ENCODE measurements at places on chromosomes 3 and 15.

DNA sequence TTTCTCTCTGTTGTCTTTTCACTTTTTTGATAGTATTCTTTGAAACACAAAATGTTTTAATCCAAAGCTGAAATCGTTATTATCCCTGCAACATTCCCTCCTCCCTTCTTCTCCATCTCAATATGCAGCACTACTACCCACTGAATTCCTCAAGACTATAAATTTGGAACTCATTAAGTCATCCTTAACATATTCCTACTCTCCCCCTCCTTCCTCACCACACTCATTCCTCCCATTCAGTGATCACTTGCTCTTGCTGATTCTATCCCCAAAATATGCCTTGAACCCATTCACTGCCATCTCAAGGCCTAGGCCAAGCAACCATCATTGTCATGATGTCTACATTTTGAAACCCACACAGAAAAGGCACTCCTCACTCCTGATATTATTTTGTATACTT lies 2.4 kb upstream of the PIK3R4 start:
- peak; percentile 14 for DNase-seq

GRCh38 chr3:73516631-73517030 lies 108.1 kb downstream of the PDZRN3 start:
- DNase-seq, result no peak

DNA sequence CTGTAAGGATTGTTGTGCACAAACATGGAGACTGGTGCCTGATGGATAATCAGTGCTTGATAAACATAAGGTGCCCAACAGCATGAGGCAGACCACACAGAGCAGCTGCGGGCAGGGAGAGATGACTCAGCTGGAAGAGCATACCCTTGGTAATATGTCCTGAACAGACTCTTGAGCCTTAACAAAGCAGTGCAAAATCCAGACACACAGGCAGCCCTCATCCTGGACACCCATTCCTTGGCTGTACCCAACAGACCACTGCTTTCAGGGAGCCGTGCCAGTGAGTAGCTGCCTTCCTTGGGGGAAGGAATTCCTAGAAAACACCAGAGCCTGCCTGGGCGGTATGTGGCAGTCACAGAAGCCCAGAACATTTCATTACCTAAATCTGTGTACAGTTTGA lies 156.2 kb downstream of the CLSTN2 start:
- peak; percentile 27 for DNase-seq

GRCh38 chr3:12352253-12352652 lies 63.4 kb downstream of the PPARG start:
- DNase-seq, result no peak

- no peak for DNase-seq
These were observed 614.8 kb upstream of the BCHE start for GRCh38 chr3:166451997-166452396.

DNA sequence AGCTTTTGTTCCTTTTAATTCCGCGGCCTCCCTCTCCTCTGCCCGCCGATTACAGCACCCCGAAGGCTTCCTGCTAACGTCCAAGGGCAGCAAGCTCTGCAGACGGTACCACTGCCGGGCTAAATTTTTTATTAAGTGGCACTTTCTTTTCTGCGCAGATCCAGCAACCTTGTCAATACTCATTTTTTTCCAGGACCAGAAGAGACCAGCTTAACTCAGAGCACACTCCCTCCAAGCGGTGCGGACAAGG lies 542 bp upstream of the MEIS2 start:
- no peak for DNase-seq

DNA sequence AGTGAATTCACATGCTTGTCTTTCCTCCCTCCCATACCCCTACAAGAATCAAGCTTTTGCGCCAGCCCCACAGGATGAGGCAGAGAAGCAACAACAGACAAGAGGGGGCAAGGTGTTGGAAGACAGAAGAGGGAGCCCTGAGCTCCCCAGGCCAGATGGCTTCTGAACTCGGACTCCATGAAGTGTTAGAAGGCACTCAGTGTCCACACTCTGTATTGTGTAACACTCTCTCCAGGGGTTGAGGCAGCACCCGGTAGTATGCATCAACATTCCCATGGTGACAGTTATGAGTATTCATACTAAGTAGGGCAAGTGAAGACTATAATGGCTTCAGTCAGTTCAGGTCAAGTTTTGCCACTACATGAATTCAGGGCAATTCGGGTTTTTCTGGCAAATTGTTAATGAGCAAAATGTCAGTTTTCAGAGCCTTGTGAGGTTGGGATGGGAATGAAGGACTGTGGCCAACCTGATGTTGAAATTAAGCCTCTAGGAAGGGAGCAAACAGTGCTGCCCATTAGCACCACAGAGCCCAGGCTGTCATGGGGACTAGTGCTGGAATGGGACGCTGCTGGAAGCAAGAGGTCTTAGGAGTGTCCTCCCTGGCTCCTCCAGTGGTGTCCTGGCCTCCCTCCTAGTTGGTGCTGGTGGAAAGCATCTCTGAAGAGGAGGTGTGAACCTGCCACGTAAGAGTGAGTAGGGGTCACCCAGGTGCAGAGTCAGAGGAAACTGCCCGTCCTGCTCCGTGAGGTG lies 79.4 kb downstream of the KLF15 start:
- DNase-seq, result no peak

GRCh38 chr3:113214917-113215595 lies 3.7 kb downstream of the BOC start:
- DNase-seq, result no peak

DNA sequence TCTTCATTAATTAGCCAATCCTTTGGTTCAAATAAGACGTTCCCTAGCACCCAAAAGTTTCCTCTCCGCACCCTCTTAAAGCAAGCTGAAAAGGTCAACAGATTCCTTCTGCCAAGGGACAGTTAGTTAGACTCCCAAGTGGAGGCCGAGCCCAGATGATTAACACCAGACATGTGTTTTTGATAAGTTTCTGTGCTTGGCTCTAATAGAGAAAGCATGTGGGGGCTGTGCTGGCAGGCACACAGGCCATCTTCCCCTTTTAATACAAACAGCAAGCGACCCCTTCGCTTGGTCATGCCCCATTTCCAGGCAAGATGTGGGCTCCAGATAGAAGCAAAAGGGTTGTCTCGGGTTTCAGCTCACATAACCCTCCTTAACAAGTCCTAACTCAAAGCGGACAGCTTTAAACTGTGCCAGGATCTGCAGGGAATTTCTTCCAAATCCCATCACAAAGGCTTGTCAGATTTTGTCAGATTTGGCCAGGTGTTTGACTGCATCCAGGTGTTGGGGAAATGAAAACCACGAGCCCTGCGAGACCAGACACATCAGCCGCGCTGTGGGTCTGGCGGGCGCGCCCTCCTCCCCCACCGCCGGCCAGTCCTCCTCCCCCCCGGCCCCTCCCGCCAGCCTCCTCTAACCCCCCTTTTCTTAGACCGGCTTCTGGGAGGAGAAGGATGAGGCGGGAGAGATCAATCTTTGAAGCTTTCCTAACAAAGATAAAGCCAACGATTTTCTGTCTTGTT lies 3.3 kb downstream of the HES1 start:
- DNase-seq, result peak; percentile 92

DNA sequence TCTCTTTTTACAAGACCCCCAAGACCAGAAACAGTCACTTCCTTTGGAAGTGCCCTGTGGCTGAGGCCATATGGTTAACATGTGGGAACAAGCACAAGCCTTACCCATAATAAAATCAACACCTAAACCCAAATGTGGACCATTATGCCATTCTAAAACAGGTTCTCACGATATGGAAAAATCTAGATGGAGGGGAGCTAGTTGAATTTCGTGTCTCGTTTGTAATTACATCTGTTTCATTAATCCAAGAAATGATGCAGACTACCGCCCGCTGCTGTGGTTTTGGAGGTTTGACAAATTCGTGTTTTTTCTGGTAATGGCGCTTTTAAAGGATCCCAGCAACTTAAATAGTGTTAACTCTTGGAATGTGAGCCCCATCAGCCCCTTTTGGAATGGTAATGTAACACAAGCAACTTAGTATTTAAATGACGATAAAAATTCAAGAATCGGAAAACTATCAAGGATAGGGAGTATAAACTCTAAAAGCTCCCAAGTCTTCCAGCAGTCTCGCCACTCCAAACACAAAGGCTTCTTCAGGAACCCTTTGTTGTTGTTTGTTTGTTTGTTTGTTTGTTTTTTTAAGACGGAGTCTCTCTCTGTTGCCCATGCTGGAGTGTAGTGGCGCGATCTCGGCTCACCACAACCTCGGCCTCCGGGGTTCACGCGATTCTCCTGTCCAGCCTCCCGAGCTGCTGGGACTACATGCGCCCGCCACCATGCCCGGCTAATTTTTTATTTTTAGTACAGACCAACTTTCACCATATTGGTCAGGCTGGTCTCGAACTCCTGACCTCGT lies 1.1 kb downstream of the CNBP start:
- peak; percentile 36 for DNase-seq

- DNase-seq, result peak; percentile 67
These were observed 4.1 kb downstream of the ZNF609 start for GRCh38 chr15:64464276-64465005.

DNA sequence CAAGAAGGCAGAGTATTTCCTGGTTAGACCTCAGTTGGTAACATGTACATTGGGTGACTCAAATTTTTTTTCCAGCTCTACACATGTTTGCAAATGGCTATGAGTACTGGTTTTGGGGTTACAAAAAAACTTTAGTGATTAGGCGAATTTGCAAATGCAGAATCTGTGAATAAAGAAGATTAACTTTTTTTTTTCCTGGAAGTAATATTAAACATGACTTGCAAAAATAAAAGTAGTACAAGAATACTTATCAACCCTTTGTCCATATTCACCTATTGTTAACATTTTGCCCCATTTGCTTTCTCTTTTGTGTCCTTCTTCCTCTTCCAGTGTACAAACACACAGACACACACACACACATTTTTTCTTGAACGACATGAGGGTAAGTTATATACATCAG lies 47.6 kb upstream of the RYK start:
- DNase-seq, result no peak

- DNase-seq, result peak; percentile 91
These were observed 41.1 kb downstream of the LYZL4 start for GRCh38 chr3:42369304-42369703.

DNA sequence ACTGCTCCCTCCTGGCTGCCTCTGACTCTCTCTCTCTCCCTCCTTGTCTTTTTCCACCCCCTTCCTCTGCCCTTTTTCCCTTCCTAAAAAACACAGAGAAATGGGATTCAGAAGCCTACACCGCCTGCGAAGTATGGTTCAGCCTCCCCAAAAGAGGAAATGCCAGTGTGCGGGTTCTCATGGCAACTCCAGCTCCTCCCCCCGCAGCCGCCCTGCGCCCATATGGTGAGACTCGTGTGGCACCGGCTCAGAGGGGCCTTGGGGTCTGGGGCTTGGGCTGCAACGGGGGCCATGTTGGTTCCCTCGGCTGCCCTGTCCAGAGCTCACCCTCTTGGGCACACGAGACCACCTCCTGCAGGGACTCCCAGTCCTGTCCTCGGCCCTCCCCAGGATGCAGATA lies 23.6 kb upstream of the LINGO1 start:
- no peak for DNase-seq

GRCh38 chr15:89542369-89542768 lies 32.9 kb upstream of the TICRR start:
- no peak for DNase-seq

DNA sequence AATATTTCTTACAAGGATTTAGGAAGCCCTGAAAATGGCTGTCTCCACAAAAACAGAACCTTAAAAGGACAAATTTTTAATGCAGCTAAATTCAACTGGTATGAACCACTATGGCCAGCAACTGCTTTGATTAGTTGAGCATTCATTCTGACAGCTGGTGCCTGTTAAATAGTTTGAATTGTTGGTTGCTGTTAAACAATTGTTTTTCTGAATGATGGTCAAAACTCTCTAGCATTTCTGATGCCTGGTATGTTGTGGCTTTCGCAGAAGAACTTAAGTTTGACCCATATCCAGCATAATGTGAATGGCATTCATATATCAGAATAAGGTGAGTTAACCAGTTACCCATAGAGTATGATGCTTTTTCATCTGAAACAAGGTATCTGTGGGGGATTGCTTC lies 138.4 kb downstream of the MEIS2 start:
- DNase-seq, result no peak

DNA sequence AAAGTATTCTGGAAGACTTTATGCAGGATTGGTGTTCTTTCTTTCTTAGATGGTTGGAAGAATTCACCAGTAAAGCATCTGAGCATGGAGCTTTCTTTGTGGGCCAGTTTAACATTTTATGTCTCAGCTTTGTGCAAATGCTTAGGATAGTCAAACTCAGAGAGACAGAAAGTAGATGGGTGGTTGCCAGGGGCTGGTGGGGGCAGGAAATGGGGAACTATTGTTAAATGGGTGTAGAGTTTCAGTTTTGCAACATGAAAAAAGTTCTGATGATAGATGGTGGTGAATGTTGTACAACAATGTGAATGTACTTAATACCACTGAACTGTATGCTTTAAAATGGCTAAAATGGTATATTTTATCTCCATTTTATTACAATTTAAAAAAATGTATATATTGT lies 24.8 kb downstream of the SPCS1 start:
- DNase-seq, result no peak

DNA sequence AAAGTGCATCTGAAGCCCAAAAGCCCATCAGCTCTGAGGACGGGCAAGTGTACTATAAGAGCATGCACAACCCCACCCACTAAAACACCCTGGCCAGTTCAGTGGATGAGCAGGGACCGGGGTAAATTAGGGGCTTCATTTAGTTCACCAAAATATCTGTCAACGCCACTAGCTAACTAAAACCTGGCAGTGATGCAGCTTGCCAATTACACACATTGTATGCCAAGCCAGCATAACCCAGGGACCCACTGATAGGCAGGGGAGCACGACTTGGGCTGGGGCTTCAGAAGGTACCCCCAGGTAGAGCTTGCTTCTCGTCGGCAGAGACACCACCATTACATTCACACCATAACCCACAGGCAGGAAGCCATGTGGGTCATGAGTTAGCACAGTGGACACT lies 47.0 kb downstream of the PTPN23 start:
- DNase-seq, result no peak

GRCh38 chr15:67506775-67507747 lies 13.9 kb upstream of the C15orf61 start:
- DNase-seq, result no peak

- no peak for DNase-seq
These were observed 64.0 kb upstream of the AKAP13 start for GRCh38 chr15:85316244-85316934.

GRCh38 chr3:13378155-13378554 lies 42.0 kb downstream of the NUP210 start:
- DNase-seq, result no peak

DNA sequence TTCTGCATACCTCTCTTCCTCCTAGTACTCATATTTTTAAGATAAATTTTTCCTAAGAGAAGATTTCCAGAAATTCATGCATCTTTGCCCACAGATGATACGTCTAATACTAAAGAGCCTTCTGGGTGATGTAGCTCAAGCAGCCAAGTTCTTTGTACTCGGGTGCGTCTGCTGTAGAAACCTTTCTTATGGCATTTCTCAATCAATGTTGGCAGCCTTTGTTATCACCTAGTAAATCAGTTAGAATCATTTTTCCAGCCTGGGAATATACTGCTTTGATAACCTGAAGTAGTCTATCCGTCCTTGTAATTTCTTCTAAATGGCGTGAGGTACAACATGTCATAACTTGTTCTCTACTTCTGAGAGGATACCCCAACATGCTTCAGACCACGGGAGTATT lies 104.5 kb downstream of the GOLIM4 start:
- no peak for DNase-seq

- no peak for DNase-seq
These were observed 12.3 kb downstream of the BOC start for GRCh38 chr3:113223475-113224281.

- DNase-seq, result no peak
These were observed 68.0 kb downstream of the ATP11B start for GRCh38 chr3:182861348-182861747.

GRCh38 chr3:153614563-153614962 lies 452.5 kb downstream of the RAP2B start:
- no peak for DNase-seq

- no peak for DNase-seq
These were observed 4.6 kb upstream of the ABCC5 start for GRCh38 chr3:184022323-184022722.

- no peak for DNase-seq
These were observed 84.9 kb downstream of the SOX2 start for GRCh38 chr3:181796641-181797040.
